ENCODE measurements at places on chromosomes 7 and 10. TPM values are rescaled to one million over a fixed set of nuclear protein-coding genes. Genes with fewer than 3 reads are reported as not detected.

C10orf90 gene
- total RNA-seq, result not detected

CXCL12 gene
- 19.4 TPM for total RNA-seq

LOXL4 gene
- 9.1 TPM for total RNA-seq

ZNF277 gene
- total RNA-seq, result 18.3 TPM

RELN gene
- 27.9 TPM for total RNA-seq

RAMP3 gene
- 7.0 TPM for total RNA-seq

VWC2 gene
- total RNA-seq, result not detected

DOCK4 gene
- 48.5 TPM for total RNA-seq

HTR5A gene
- not detected for total RNA-seq
